ENCODE measurements at places on chromosomes 6 and 20.
A peak's percentile ranks its signal among the peaks of the same experiment; 100 is the strongest.

DNA sequence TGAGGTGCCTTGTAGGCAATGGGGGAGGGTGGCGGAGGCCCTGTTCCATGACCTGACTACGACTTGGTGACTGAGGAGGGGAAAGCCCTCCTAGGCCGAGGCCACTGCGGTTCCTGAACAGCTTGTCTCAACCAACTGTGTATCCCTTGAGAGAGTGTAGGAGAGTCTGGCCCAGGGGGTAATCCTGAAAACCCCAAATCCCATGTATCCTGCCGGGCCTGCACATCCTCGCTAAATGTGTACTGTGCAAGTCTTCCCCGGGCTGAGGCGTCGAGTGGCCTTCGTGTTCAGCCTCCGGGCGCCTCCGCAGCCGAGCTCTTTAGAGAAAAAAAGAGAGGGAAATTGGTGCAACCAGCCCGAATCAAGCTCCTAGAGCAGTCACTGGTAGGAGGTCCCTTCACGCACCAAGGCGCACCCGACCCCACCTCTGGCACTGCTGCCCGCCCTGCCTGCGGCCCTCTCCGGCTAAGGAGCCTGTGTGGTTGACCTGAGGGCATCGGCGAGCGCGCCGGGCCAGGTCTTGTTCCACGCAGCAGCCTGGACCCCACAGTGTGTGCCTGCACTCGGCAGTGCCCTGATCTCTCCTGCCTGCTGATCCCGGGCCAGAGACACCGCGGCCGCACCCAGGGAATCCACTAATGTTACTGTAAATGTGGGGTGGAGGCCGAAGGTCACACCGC is 7.3 kb downstream of the SIM1 start:
- DNase-seq, result no peak

DNA sequence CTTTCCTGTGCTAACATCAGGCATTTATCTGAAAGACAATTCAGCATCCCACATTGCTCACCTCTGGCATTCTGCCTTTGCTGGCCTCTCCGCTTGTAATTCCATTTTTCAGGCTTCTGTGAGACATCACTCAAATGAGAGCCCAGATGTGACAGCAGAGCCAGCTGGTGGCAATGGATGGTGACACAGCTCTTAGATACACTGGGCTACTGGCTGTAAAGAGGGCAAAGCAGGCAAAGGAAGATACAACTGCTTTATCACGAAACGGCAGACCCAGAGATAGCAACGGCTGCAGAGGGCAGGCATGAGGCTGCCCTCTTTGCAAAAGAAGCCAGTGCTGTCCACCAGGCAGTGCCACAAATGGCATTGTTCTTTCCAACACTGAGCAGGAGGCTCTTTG is 329.8 kb downstream of the KIF16B start:
- DNase-seq, result no peak

GRCh38 chr6:30396833-30397479 is 52.0 kb downstream of the RPP21 start:
- peak; percentile 53 for DNase-seq

GRCh38 chr20:44024820-44025580 is 110.3 kb downstream of the TOX2 start:
- no peak for DNase-seq

DNA sequence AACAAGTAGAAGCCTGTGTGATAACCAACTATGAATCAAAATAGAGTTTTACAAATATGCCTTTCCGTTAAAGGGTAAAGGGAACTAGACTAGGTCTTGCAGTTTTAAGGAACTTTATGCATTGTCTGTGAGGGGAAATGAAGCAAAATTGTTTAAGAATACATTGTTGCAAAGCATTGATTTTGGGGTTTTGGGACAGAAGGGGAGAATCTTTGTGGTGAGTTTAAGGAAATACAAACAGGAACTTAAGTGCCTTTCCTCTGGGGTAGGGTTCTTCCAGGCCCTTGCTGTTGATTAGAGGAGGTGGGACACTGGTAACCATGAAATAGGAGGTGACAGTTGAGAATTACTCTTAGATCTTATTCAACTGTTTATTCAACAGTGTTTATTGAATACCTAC is 4.7 kb downstream of the MAPK14 start:
- DNase-seq, result no peak

Data from H1 (cell line).